Activated T-helper 17 cell treated with anti-CD3 and anti-CD28 coated beads, Interleukin-2, amount 50 U/mL, for 72 hours (primary cell): ENCODE measurements at places on chromosomes 12 and 14. TPM values are rescaled to one million over a fixed set of nuclear protein-coding genes. Genes with fewer than 3 reads are reported as not detected.
A peak's percentile ranks its signal among the peaks of the same experiment; 100 is the strongest.

GRCh38 chr14:99852578-99852977 lies 59.4 kb downstream of the EML1 start:
- H3K27me3 ChIP-seq: peaks cover 24% of the 10 kb centered on the region
- no peaks in the 10 kb centered on the region for H3K4me1 ChIP-seq
- H3K27ac ChIP-seq: no peak overlapping the region

DNA sequence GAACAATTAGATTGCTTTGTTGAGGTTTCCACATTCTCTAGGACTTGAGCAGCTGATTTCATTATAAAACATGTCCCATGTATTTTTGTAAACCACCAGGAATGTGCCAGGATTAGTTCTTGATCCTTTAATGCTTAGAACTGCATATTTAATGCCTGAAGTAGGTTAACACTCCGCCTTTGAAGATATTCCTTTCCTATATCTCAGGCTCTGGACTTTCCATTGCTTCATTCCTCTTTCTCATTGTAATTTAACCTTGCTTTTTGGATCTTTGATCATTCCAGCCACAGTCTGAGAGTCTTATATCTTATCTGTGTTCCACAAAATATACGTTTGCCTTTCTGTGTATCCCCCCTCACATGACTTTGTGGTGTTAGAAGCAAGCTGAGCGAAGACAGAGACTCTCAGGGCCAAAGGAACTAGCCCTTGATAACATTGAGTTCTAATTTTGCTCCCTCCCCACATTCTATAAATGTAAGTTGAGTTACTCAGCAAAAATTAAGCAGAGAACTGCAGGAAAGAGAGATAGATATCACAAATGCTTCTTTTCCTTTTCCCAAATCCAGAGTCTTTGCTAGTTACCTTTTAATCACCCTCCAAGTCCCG lies 2.4 kb upstream of the CLEC1B start:
- H3K36me3 ChIP-seq: no peaks in the 10 kb centered on the region
- H3K4me1 ChIP-seq: no peaks in the 10 kb centered on the region
- H3K4me3 ChIP-seq: no peak overlapping the region

DNA sequence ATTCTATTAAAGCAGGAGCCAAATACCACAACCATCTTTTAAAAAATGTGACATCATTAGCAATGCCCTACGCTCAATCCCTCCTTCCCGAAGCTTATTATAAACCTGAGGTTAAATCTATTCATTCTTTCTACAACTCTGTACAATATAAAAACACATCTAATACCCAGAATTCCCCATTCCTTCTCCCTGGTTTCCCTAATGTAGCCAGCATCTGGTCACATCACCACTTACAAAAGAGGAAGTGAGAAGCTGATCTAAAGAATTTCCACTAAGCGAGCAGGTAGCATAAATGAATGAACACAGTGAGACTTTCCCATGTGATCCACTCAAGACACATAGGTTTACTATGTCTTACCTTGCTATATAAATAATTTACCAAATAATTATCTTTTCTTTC lies 90.4 kb downstream of the LRP6 start:
- H3K36me3 ChIP-seq: peaks cover 5% of the 10 kb centered on the region
- H3K4me1 ChIP-seq: peaks cover 11% of the 10 kb centered on the region
- ATAC-seq: no peak
- no peak overlapping the region for H3K27ac ChIP-seq

GRCh38 chr12:10160617-10161385 lies 11.1 kb downstream of the OLR1 start:
- H3K4me1 ChIP-seq: no peaks in the 10 kb centered on the region
- H3K4me3 ChIP-seq: no peak overlapping the region
- H3K27me3 ChIP-seq: no peaks in the 10 kb centered on the region
- ATAC-seq: no peak

GRCh38 chr12:132144810-132145168 lies 532 bp downstream of the NOC4L start:
- peak overlapping the region; percentile 95 for H3K27ac ChIP-seq
- no peaks in the 10 kb centered on the region for H3K27me3 ChIP-seq
- H3K4me3 ChIP-seq: peak overlapping the region; percentile 83

- H3K27me3 ChIP-seq: peaks cover 11% of the 10 kb centered on the region
- no peak overlapping the region for H3K27ac ChIP-seq
- no peak overlapping the region for H3K4me3 ChIP-seq
These were observed 10.1 kb upstream of the KICS2 start for GRCh38 chr12:64232196-64232595.

DNA sequence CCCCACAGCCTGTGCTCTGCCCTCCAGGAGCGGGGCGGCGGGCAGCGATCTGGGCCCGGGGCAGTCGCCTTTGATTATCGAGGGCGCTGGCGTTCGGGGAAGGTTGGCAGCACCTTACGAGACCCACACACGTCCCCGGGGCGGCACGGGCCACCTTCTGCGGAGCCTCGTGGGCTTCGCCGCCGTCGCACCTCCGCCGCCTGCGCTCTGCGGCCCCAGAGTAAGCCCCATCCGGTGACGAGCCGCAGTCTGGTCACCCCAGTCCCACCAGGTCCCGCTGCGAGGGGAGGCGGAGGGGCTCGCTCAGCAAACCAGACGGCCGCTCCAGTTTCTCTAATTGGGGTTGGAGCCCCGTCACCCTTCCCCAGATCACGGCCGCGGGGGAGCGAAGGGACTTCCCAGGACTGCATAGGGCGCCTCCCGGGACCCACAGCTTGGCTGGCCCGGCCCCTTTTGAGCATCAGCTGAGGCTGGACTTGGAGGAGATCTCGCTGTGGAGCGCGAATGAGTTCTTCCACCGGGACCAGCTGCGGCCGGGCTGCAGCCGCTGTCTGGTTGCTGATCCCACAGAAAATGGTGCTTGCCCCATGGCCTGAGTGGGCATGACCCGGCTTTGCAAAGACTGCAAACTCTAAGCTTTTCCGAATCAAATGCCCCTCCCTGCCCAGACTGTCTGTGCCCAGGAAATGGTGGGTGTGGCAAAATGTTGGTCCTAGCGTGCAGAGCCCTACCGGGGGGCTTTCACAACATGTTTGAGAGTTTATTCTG lies 560 bp downstream of the LGALS3 start:
- H3K4me3 ChIP-seq: peak overlapping the region; percentile 70
- H3K27ac ChIP-seq: peak overlapping the region; percentile 74
- no peaks in the 10 kb centered on the region for H3K27me3 ChIP-seq
- peaks cover 20% of the 10 kb centered on the region for H3K4me1 ChIP-seq
- peaks cover 18% of the 10 kb centered on the region for H3K36me3 ChIP-seq

GRCh38 chr14:100612986-100613385 lies 25.8 kb upstream of the BEGAIN start:
- peaks cover 7% of the 10 kb centered on the region for H3K4me1 ChIP-seq
- H3K27me3 ChIP-seq: peaks cover 2% of the 10 kb centered on the region
- H3K36me3 ChIP-seq: no peaks in the 10 kb centered on the region
- no peak overlapping the region for H3K27ac ChIP-seq
- no peak for ATAC-seq
- no peak overlapping the region for H3K4me3 ChIP-seq

- ATAC-seq: no peak
- peak overlapping the region; percentile 58 for H3K4me3 ChIP-seq
- H3K27ac ChIP-seq: no peak overlapping the region
These were observed 2.1 kb downstream of the CFAP73 start for GRCh38 chr12:113151655-113152054.

DNA sequence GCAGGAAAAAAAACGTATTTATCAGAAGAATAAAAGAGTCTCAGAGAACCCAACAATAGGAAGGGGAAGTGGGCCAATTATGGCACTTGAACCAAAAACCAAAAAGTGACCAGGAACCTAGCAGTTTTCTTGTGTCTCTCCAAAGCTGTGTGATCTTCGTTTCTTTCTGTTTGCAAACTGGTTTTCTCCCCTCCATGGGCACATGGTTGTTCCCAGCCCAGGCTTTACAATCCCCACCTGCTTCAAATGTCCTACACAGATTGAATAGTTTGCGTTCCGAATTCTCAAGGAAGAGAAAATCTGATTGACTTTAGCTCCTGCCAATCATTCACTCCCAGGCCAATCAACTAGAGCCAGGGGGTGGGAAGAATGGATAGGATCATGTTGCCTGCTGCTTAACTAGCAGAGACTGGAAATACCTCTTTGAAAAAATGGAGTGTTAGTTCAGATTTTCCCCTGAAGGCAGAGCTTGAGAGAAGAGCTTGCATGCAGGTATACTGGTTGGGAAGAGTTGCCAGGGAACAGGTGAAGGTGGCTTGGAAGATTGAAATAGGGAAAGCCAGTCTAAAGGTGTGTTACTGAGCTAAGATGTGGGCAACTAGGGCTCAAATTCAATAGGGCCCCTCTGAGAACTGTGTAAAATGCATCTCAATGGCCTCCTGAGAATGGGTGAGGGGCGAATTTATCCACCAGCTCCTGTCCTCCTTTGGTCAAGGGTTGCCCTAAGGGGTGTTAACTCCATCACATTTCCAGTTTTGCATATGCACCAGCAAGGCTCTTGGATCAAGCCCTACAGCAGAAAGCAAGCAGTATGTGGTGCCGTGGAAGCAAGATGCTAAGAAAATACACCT lies 106.4 kb upstream of the SRRM4 start:
- no peak overlapping the region for H3K4me3 ChIP-seq
- no peaks in the 10 kb centered on the region for H3K27me3 ChIP-seq
- H3K36me3 ChIP-seq: no peaks in the 10 kb centered on the region
- no peak overlapping the region for H3K27ac ChIP-seq

DNA sequence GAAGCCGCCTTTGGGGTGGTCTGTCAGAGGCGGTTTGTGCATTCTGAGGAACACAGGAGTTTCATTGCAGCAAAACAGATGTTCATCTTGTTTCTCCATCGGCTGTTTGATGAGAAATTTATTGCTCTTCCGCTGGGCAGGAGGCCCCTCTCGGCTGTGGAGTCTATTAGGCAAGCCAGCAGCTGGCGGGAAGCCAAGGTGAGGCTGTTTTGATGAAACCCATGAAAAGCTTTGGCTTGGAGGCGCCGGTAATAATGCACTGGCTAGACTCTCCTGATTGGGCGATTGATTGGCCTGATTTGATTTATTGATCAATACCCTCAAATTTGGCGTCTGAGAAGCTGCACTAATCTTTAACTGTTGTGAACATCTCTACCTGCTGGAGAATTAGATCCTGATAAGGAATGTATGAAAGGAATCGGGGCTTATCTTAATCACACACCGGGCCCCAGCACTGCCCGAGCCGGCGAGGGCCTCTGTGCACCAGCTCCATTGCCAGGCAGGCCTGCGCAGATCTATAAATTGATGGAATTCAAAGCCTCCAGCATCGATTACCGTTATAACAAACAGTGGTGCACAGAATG lies 187.7 kb downstream of the PHETA1 start:
- no peaks in the 10 kb centered on the region for H3K36me3 ChIP-seq
- no peak overlapping the region for H3K27ac ChIP-seq
- no peak for ATAC-seq
- peaks cover 28% of the 10 kb centered on the region for H3K27me3 ChIP-seq
- no peaks in the 10 kb centered on the region for H3K4me1 ChIP-seq

GRCh38 chr14:63717702-63718101 lies 10.2 kb downstream of the SGPP1 start:
- H3K27ac ChIP-seq: no peak overlapping the region
- no peaks in the 10 kb centered on the region for H3K27me3 ChIP-seq
- H3K4me1 ChIP-seq: peaks cover 12% of the 10 kb centered on the region
- ATAC-seq: no peak

DNA sequence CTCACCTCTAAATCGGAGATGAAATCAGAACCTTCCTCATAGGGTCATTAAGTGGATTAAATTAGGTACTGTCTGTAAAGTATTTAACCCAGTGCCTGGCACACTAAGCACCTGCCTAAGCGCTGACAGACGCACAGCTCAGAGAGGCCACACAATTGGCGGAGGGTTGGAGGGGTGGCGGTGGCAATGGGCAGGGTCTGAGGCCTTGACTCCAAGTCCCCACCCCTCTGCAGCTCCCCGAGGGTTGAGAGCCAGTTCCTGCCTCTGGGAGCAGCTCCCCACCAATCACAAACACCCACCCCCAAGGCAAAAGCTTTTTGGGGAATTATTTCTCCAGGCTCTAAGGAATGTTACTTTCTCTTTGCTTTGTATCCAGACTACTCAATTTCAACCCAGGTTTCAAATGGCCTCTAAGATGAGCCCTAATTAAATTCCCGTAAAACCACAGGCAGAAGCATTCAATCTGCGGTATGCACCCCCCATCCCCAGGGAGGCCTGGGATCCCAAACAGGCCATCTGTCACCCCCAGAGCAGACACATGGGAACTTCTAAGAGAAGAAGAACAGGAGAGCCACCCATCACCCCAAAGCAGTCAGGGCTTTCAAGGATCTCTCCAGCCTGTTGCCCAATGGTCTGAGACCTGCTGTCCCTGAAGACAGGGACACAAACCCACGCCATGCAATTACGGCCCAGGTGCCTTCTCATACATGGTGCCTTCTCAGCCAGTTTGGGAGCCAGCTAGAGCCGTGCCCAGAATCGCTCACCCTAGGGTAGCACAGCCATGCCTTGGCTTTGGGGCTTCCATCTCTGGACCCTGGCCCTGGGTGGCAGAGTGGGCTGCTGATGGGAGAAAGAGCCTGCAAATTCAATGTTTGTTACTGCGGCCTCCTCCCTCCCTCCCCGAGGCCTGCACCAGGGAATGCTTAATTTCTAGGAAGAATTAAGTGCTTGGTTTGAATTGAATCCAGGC lies 66.1 kb downstream of the CHGA start:
- H3K27ac ChIP-seq: no peak overlapping the region
- no peaks in the 10 kb centered on the region for H3K4me1 ChIP-seq
- ATAC-seq: no peak
- H3K27me3 ChIP-seq: no peaks in the 10 kb centered on the region
- H3K4me3 ChIP-seq: no peak overlapping the region

GRCh38 chr14:102819747-102820330 lies 42.6 kb downstream of the TRAF3 start:
- H3K4me1 ChIP-seq: peaks cover 66% of the 10 kb centered on the region
- H3K36me3 ChIP-seq: peaks cover 90% of the 10 kb centered on the region
- peak overlapping the region; percentile 100 for H3K27ac ChIP-seq

- no peak overlapping the region for H3K4me3 ChIP-seq
- peak overlapping the region; percentile 59 for H3K27ac ChIP-seq
- no peaks in the 10 kb centered on the region for H3K27me3 ChIP-seq
- no peaks in the 10 kb centered on the region for H3K4me1 ChIP-seq
- ATAC-seq: no peak
These were observed 38.0 kb downstream of the TMEM120B start for GRCh38 chr12:121750507-121750955.

GRCh38 chr12:39365364-39366001 lies 77.4 kb downstream of the KIF21A start:
- H3K27ac ChIP-seq: no peak overlapping the region
- no peaks in the 10 kb centered on the region for H3K27me3 ChIP-seq
- no peak for ATAC-seq
- H3K4me3 ChIP-seq: no peak overlapping the region
- H3K36me3 ChIP-seq: peaks cover 64% of the 10 kb centered on the region
- H3K4me1 ChIP-seq: no peaks in the 10 kb centered on the region

RNF212B gene
- total RNA-seq: not detected

KLHDC1 gene
- total RNA-seq: 0.97 TPM

TAS2R10 gene
- 0.48 TPM for total RNA-seq

HIP1R gene
- total RNA-seq: 14.7 TPM

PZP gene
- not detected for total RNA-seq

DIO2 gene
- 1.5 TPM for total RNA-seq

LMNTD1 gene
- not detected for total RNA-seq

DTX1 gene
- total RNA-seq: 17.4 TPM
